Hepatocyte (in vitro differentiated cells): ENCODE measurements at places on chromosomes 2 and 18. TPM values are rescaled to one million over a fixed set of nuclear protein-coding genes. Genes with fewer than 3 reads are reported as not detected.
A peak's percentile ranks its signal among the peaks of the same experiment; 100 is the strongest.

The NAB1 gene
- polyA plus RNA-seq, result 9.9 and 10.1 TPM in 2 replicates

DNA sequence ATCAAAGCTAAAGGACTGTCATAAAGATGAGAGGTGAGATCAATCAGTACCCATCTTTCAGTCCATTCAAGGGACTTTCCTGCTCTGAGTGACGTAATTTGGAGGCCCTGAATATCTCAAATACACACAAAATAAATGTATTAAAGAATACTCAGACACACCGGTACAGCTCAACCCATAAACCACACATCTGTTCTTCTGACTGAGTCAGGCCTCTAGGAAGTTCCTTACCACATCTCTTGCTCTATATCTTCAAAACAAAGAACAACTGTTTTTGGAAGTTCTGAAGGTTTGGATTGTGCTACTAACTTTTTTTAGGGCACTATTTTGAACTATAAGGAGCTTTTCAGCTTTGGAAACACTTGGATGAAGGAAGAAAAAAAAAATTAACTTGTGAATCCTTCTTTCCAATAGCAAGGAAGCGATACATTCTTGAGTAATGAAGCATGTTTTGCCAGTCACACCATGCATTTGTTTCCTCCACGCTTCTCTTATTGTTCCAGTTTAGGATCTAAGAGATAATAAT is 866.5 kb upstream of the VRK2 start:
- H3K27ac ChIP-seq, result no peak overlapping the region
- no peaks in the 10 kb centered on the region for H3K4me1 ChIP-seq
- no peak overlapping the region for H3K4me3 ChIP-seq
- H3K36me3 ChIP-seq, result no peaks in the 10 kb centered on the region
- no peaks in the 10 kb centered on the region for H3K27me3 ChIP-seq

The PHLPP1 gene
- polyA plus RNA-seq, result 7.3 and 7.4 TPM in 2 replicates

GRCh38 chr2:160934263-160934662 is 226.0 kb upstream of the TANK start:
- no peak for DNase-seq
- no peaks in the 10 kb centered on the region for H3K27me3 ChIP-seq
- no peak overlapping the region for H3K4me3 ChIP-seq
- H3K4me1 ChIP-seq, result peaks cover 4% of the 10 kb centered on the region

GRCh38 chr2:176473177-176473576 is 203.9 kb downstream of the MTX2 start:
- H3K27me3 ChIP-seq, result peaks cover 6% of the 10 kb centered on the region
- H3K36me3 ChIP-seq, result no peaks in the 10 kb centered on the region
- DNase-seq, result no peak

- H3K36me3 ChIP-seq, result no peaks in the 10 kb centered on the region
- H3K4me1 ChIP-seq, result peaks cover 18% of the 10 kb centered on the region
- H3K4me3 ChIP-seq, result no peak overlapping the region
- no peak overlapping the region for H3K27ac ChIP-seq
- DNase-seq, result no peak
- no peaks in the 10 kb centered on the region for H3K27me3 ChIP-seq
These were observed 67.2 kb downstream of the CUL3 start for GRCh38 chr2:224517963-224518362.

DNA sequence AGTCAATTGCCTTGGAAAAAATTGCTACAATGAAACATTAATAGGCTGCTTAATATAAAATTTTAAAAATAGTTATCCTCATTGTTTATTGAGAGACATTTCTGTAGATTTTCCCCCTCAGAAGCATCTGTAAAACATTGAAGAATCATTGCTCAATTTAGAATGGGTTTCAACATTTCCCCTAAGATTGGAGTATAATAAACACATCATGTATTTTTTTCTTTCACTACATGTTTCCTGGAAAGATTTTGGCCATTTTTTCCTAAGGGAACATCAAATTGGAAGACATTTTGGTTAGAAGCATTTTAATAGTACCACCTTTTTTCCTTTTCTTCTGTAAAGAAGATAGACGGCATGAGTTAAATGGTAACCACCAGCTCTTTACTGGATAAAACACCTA is 443.2 kb upstream of the SPHKAP start:
- no peaks in the 10 kb centered on the region for H3K4me1 ChIP-seq
- no peak overlapping the region for H3K27ac ChIP-seq
- DNase-seq, result no peak
- H3K4me3 ChIP-seq, result no peak overlapping the region
- H3K27me3 ChIP-seq, result no peaks in the 10 kb centered on the region

The PTPRN gene
- 9.8 and 9.9 TPM in 2 replicates for polyA plus RNA-seq

The CBLN2 gene
- 0.24 and 0.56 TPM in 2 replicates for polyA plus RNA-seq

- H3K4me1 ChIP-seq, result peaks cover 9% of the 10 kb centered on the region
- H3K4me3 ChIP-seq, result no peak overlapping the region
- peak overlapping the region; percentile 65 for H3K27ac ChIP-seq
These were observed 34.1 kb upstream of the REEP1 start for GRCh38 chr2:86371527-86371926.
